GM03348 (cell line): ENCODE measurements at places on chromosomes 5 and 9.

DNA sequence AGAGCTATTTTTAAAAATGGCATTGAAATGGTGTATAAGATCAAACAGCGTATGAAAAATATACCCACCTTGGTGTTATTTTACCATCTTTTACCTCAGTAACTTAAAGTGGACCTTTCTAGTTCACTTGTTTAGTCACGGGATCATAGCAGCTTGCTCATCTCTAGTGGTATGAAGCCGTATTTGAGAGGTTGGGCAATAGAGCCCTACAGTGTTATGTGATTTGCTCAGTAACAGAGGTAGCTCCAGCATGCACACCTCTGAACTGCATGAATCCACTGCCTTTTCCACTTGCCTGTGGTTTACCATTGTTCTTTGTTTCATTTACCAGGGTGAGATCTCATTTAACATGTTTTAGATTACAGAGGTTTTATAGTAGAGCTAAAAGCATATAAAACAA is 134.4 kb downstream of the ATG10 start:
- no peak for DNase-seq

- DNase-seq = no peak
These were observed 44.7 kb upstream of the HTR4 start for GRCh38 chr5:148699028-148699427.

DNA sequence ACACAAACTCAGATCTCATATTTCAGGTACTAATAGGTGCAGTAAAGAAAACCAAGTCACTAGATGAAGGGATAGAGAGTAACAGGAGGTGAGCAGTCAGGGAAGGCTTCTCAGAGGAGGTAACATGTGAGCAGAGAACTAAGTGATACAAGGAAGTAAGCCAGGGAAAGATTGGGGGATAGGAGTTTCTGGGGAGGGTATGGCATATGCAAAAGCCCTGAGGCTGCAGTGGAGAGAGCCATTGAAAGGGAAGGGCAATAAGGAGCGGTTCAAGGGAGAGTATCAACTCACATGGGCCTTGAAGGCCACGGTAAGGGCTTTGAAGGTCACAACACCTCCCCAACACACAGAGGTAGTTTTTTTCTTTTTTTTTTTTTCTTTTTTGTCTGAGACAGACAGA is 6.9 kb downstream of the OLFML2A start:
- no peak for DNase-seq

DNA sequence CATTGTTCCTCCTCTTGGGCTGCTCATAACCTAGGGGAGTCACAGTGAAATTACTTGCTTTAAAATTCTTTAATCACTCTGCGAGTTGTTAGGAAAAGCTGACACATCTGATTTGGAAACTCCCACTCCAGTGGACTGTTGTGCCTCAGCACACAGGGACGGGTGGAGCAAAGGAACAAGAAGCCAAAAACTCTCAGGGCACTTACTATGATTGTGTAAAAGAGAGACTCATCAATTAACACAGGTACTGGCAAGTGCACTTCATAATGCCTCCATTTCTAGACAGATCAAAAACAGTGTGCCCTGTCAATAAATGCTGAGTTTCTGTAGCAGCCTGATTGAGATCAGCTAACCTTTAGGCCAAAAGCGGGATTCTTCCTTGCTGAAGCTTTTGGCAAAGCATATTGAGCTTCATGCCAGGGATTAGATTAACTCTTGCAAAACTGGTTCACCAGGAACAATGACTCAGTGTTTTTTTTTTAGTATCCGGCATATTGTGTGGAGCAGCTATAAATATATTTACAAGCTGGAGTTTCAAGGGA is 55.9 kb downstream of the TMC1 start:
- DNase-seq = peak; percentile 58

DNA sequence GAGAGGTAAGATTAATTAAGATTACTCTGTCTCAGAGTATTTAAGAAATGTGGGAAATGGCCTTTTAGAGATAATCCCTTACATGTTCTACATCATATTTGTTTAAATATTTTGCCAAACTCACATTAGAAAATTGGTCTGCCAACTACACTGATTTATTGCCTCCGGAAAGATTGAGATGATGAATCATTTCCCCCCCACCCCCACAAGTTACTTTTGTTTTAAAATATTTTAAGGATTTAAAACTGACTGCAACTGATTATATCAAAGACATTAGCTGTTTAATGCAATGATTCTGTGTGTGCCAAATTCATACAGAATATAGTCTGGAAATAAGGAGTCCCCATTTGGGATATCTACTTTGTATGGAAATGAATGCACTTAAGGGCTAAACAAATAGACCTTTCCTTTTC is 674.4 kb downstream of the PRR16 start:
- no peak for DNase-seq

GRCh38 chr5:73654819-73655318 is 28.9 kb downstream of the ARHGEF28 start:
- DNase-seq = no peak

GRCh38 chr5:140710899-140711552 is 10.8 kb downstream of the ZMAT2 start:
- peak; percentile 91 for DNase-seq

DNA sequence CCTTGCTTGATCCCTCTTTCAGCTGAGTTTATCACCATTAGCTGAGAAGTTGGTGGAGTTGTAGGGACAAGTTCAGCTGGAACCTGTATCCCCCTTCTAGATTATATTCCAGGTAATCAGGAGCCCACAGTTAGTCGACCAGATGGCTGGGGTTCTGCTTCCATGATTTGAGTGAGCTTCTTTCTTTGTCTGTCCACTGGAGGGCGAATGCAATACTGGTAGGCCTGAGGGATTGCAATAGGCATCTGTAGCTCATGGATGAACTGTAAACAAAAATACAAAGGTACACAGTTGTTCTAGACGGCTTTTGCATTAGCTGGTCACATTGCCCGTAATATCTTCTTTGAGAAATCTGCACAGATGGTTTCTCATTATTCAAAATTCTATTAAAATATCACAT is 88.9 kb downstream of the PCSK5 start:
- DNase-seq = peak; percentile 31

DNA sequence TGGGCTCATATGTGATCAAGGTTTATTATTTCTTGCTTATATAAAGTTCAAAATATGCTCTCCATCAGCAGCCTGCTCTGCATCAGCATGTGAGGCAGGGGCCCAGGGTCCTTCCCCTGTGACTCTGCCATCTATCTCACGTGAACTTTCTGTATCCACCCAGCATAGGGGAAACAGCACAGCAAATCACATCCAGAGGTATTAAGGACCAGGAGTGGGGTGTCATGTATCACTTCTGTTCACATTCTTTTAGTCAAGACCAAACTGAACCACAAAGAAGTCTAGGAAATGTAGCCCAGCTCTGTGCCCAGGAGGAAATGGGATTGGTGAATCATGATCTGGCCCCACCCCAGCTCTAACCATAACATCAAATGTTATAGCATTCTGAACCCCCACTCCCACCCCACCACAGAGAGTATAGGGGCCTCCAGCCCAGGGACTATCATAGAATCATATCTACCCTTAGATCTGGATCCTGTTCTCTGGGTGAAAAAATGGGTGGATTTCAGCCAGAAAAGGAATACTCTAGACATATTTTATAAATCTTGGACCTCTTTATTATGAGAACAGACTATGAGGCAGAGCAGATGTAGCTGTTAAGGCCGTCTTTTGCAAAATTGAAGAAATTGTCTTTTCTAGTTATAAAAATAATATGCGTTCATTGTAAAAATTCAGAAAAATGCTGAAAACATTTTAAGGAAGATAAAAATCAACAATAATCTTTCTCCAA is 473.7 kb downstream of the ARHGEF28 start:
- no peak for DNase-seq
